Neural progenitor cell (in vitro differentiated cells): ENCODE measurements at places on chromosomes 5 and 9.

GRCh38 chr9:132590318-132591182, 8.1 kb downstream of the BARHL1 start:
- peak; percentile 74 for DNase-seq

DNA sequence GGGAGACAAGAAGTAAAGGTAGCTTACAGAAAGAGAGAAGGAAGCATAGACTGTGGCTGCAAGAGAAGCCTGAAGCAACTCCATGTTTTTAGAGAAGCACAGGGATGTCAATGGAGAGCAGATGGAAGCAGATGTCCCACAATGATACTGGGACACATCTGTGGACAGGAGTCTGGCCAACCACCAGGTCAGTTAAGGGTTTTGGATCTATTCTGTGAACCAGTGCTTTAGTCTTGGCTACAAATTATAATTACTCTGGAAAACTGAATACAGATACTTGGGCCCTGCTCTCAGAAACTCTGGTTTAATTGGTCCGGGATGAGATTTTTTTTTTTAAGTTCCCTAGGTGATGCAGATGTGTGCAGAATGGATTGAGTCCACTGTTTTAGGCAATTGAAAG, 592.8 kb downstream of the CSNK1G3 start:
- DNase-seq: no peak

DNA sequence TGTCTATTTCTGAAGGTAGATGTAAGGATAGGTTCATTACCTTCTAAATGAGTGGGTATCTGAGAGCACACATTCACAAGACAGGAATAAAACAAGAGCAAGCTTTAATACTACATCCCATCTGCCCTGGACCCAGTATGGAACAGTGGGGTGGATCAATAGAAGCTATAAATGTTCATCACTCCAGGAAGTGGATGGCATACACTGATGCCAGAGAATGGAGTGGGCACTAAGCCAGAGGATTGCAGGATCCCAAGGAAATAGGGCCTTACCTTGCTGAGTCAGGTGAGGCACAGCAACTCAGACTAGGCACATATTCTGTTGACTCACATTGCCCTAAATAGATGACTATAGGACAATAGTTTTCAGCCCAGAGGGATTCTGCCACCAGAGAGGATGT, 21.3 kb upstream of the COX7C start:
- no peak for DNase-seq

- peak; percentile 20 for DNase-seq
Measured at GRCh38 chr5:72451741-72452505, 55.3 kb downstream of the ZNF366 start.

DNA sequence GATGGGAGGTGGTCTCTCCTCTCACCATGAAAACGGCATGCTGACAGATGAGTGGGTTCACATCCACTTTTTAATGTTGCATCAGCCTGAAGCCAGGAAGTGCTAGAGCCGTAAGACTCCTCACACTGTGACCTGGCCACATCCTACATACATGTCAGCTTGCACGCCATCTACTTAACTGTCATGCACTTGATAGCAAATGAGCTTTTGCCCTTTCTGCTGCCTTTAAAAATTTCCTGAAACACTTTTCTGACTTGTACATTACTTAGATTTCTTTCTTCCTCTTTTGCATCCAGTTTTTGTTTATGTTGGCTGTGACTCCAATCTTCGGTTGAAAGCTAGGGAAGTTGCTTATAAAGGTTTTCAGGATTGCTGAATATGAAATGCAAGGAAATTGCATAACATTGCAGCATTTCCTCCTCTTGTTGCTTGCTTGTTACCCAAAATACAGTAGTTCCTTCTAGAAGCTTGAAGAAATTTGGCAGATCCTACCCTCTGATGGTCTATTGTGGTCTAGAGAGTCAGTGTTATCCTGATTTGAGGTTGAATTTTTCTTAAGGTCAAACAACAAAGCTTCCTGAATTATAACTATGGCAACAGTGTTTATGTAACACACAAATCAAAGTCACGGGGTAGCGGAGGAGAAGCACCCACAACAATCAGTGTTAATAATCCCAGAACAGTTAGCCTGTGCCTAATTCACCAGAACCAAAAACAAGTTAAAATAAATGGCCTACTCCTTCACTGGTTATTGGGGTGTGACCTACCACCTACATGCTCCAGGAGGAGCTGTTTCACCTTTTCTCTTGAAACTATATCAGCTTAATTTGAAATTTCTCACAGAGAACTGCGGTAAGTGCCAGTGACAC, 232.5 kb downstream of the ARHGAP26 start:
- DNase-seq: peak; percentile 30
